ENCODE measurements at places on chromosomes 16 and 17.
A peak's percentile ranks its signal among the peaks of the same experiment; 100 is the strongest.

GRCh38 chr16:35011-35677, 18.3 kb downstream of the POLR3K start:
- no peak for DNase-seq

GRCh38 chr16:74844041-74844980, 69.7 kb upstream of the FA2H start:
- no peak for DNase-seq

DNA sequence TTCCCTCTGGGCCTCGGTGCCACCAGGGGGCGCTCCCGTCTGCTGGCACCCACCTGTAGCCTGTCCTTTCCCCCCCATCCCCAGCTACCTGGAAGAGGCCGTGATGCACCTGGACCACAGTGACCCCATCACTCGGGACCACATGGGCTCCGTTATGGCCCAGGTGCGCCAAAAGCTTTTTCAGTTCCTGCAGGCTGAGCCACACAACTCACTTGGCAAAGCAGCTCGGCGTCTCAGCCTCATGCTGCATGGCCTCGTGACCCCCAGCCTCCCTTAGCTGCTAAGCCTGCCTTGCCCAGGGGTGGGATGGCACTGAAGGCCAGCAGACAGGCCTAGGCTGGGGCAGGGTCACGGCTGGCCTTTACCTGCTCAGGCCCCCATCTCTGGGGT, 818 bp upstream of the NRN1L start:
- DNase-seq = peak; percentile 71

- DNase-seq = no peak
Measured at GRCh38 chr17:50430821-50431618, 5.0 kb downstream of the ACSF2 start.

- DNase-seq = peak; percentile 53
Measured at GRCh38 chr16:85393674-85394451, 219.3 kb upstream of the GSE1 start.

GRCh38 chr17:47862621-47863440, 11.9 kb upstream of the SP6 start:
- no peak for DNase-seq

DNA sequence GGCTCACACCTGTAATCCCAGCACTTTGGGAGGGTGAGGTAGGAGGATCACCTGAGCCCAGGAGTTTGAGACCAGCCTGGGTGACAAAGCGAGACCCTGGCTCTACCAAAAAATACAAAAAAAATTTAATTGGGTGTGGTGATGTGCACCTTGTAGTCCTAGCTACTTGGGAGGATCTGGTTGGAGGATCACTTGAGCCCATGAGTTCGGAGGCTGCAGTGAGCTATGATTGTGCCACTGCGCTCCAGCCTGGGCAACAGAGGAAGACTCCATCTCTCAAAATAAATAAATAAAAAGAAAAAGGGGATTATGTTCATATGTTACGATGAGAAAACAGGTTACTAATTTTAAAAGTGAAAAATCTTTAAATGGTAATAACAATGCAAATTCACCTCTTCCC, 996 bp downstream of the MLKL start:
- no peak for DNase-seq

GRCh38 chr17:50904518-50905459, 38.6 kb upstream of the TOB1 start:
- peak; percentile 93 for DNase-seq

- no peak for DNase-seq
Measured at GRCh38 chr17:7613769-7614424, 800 bp downstream of the FXR2 start.
